ENCODE measurements at places on chromosomes 2 and 18.

DNA sequence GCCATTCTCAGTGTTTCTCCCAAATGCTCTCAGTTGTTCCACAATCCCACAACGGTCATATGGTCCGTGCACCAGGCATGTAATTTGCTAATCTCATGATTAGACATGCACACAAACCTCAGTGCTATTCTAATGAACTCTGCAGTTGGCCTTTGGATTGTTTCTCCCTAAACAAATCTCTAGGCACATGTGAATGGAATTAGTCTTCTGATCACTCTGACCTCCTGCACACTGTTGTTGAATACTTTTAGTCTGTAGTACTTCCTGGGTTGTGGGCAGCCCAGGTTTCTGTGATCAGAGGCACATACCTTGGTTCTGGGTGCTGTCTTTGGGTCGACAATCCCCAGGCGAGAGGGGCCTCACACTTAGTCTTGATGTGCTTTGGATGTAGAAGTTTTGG lies 498.7 kb upstream of the SPRED2 start:
- DNase-seq: no peak

DNA sequence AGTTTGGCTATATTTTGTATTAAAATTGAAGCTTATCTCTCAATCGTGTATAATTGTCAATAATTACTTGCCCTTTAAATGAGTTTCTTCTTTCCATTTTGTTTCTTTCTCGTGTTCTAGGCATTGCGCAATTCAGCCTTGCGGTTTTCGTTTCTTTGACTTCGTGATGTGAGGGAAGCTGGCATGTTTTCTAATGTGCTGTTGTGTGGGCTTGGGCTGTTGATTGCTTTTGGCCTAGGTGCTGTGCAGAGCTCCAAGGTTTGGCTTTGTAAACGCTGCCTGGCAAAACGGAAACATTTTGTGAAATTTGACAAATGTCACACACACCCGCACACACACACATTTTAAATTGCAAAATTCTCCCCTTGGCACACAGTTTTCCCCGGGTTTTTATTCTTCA lies 242.6 kb upstream of the TCF4 start:
- DNase-seq: no peak

DNA sequence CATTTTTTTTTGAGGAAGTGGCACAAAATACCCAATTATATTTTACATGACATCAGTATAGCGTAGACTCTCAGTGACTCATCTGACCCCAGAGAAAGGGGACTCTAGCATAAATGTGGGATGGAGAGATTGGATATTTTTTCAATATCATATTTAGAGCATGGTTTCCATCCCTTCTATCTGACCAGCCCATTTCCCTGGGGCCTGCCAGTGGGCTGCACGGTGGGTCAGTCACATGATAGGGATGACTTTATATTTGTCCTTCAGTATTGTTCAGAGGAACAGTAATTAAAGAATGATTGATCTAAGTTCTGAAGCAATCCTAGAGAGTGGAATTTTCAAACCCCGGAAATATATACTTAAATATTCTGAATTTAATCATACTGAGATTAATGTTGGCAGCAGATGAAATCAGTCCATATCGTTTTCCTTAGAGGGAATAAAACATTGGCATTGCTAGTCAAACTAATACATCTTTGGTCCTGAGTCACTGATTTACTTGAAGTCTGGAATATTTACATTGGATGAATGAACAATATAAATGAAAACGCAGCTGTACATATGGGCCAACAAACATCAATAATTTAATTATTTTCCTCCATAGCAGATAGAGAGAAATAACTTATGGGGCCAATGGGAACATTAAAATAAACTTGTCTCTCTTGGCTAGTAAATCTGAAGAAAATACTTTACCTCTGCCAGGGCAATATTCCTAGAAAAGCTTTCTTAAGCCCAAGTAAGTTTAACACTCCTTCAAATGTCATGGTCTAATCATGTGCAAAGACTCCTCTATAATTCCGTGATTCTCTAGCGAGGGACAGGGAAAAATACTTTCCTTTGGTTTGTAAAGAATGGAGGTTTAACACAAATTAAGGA lies 563.6 kb upstream of the PKDCC start:
- DNase-seq: no peak

- no peak for DNase-seq
These were observed 128.7 kb upstream of the CYP26B1 start for GRCh38 chr2:72276356-72276755.

- DNase-seq: no peak
These were observed 54.7 kb upstream of the MBOAT2 start for GRCh38 chr2:9057939-9058761.

DNA sequence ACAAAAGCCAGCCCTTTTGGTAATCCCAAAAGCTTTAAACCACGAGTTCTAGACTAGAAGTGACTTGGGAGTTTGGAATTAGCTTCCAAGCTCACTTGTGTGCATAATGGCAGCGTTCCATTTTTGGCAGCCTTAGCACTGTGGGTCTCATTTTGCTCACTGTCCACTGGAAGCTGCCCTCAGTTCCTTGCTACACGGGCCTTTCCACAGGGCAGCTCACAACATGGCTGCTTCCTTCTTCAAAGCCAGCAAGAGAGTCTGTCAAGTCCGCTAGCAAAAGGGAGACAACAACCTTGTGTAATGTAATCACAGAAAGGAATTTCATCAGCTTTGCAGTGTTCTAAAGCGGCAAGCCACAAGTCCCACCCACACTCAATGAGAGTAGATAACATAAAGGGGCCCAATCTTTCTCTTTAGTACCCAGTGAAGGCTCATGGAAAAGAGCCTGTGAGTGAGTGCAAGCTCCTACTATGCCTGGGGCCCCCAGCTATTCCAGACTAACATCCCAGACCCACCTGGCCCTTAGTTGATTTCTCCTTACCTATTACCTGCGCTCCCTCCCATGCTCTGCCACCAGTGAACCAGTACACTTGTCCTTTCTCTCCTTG lies 239.7 kb upstream of the FBXO11 start:
- DNase-seq: no peak

DNA sequence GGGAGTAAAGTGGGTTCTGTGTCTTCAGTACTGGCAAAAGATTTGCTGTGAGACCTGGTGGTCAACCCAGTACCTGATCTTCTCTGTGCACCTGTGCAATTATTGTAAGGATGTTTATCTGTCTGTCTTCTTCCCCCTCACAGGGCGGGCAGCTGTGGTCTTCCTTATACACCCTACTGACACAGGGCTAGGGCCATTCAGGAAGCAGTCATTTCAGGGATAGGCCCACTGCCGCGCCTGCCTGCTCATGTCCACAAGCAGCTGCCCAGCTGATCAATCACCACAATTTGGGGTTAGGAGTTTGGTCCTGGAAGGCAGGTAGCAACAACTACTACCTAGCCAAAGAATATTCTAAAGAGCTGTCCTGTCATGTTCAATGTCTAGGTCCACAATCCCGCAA lies 1.2 kb upstream of the CNNM4 start:
- DNase-seq: no peak

DNA sequence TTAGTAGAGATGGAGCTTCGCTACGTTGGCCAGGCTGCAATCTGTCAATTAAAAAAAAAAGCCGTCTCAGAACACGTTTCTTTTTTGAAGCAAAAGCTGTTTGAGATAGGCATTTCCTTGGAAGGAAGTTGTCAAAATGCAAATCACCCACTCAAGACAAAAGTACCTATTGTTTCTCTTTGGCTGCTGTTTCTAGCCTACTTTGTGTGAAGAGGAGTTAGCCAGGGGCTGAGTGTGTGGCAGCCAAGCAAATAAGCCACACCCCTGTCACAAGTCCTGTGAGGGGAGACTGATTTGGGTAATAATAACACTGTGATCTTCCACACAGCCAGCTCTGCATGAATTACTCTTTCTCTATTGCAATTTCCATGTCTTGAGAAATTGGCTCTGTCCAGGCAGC lies 47.4 kb upstream of the CDCA7 start:
- no peak for DNase-seq

- no peak for DNase-seq
These were observed 42.1 kb downstream of the TRAPPC12 start for GRCh38 chr2:3421580-3421979.
